ENCODE measurements at places on chromosomes 13 and 19. TPM values are rescaled to one million over a fixed set of nuclear protein-coding genes. Genes with fewer than 3 reads are reported as not detected.

The ZNF443 gene
- 1.2 TPM for total RNA-seq

GRCh38 chr13:99367106-99367616 lies 60.0 kb upstream of the GPR183 start:
- no peaks in the 10 kb centered on the region for H3K4me1 ChIP-seq
- no peak for DNase-seq
- H3K27me3 ChIP-seq: no peaks in the 10 kb centered on the region
- no peak overlapping the region for H3K4me3 ChIP-seq
- H3K27ac ChIP-seq: no peak overlapping the region

DNA sequence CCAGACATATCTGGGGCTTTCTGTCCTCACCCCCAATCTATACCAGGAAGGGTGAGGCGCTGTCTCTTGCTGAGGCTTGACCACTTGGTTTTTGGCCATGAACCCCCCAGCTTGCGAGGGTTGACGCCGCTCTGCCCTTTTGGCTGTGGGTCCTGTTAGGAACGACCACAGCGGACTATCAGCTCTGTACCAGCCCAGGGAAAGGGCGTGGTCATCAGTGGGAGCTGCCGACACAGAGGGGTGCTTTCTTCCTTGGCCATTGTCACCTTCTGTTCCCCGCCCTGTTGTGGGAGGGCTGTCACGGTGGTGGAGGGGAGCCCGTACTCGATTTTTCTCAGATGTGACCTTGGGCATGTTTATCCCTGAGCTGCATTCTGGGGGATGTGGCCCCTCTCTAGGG lies 5.7 kb downstream of the DCAF15 start:
- DNase-seq: no peak
- peaks cover 8% of the 10 kb centered on the region for H3K36me3 ChIP-seq
- peaks cover 8% of the 10 kb centered on the region for H3K4me1 ChIP-seq
- H3K27me3 ChIP-seq: no peaks in the 10 kb centered on the region
- H3K4me3 ChIP-seq: no peak overlapping the region
- H3K27ac ChIP-seq: no peak overlapping the region

DNA sequence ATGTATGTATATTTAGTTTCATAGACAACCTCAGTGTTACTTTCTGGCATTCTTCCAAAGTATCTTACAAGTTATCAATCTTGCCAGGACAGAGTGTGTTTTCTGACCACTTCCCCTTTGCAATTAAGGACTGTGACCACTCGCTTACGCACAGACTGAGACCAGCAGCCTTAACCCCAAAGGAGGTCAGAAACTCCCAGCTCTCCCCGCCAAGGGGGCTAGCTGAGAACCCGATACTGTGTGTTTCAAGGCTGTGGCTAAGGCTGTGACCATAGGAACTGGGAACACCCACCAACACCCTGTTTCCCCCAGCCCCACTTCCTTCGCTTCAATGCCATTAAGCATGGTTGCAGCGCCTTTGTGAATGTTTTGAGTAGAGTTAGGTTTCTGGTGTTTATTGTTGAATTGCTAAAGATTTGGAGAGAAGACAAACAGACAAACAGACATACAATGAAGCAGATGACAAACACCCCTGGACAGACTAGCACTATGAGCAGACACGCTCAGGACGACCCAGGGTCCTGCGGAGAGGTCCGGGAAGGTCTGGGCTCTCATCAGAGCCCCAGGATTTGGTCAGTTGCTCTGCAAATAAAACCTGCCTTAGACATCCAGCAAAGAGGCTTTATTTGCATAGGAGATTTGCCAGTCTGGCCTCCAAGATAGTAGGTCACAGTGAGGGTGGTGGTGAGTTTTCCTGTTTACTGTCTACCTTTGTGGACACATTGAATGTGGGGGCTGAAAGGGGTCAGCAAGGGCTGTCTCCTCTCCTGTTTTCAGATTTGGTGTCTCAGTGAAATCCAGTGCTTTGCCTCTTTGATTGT lies 25.0 kb upstream of the TNFSF11 start:
- no peak overlapping the region for H3K27ac ChIP-seq
- H3K27me3 ChIP-seq: no peaks in the 10 kb centered on the region
- no peak for DNase-seq
- H3K36me3 ChIP-seq: no peaks in the 10 kb centered on the region
- H3K4me1 ChIP-seq: peaks cover 6% of the 10 kb centered on the region

- DNase-seq: no peak
- H3K36me3 ChIP-seq: no peaks in the 10 kb centered on the region
- H3K27ac ChIP-seq: no peak overlapping the region
- no peaks in the 10 kb centered on the region for H3K4me1 ChIP-seq
- no peaks in the 10 kb centered on the region for H3K27me3 ChIP-seq
- H3K4me3 ChIP-seq: no peak overlapping the region
These were observed 11.2 kb upstream of the PTOV1 start for GRCh38 chr19:49839713-49840112.

DNA sequence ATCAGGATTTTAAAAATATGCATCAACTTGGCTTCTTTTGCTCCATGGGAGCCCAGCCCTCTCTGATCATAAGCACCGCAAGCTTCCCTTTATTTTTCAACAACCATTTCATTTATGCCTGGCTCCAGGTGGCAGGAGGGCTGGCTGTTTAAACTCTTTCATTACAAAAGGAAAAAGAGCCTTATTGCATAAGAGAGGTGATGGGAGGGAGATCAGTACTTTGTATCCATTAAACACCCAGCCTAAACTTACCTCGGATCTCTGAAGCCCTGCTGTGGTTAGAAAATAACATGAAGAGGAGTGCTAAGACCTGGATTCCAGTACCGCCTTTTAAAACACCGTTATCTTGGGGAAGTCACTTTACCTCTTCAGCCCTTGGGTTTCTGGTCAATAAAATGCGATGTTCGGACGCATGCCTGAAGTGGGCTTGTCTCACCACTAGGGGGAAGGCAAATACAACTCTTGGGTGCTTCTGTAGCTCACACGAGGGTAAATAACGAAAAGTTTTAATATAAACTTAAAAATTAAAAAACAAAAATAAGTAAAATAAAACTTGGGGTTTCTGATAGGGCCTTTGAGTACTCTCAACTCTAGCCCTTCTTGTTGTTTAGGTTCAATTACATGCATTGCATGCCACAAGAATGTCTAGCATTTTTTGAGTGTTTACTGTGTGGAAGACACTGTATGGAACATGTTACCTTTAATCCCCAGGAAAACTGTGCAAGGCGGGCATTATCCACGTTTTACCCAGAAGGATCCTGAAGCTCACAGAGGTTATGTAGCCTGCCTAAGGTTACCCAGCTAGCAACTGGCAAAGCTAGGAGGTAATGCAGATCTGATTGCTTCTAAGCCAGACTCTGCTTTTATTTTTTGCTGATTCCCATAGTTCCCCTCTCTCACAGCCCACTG lies 240.3 kb downstream of the LMO7 start:
- H3K27ac ChIP-seq: no peak overlapping the region
- no peaks in the 10 kb centered on the region for H3K27me3 ChIP-seq
- no peak overlapping the region for H3K4me3 ChIP-seq
- H3K36me3 ChIP-seq: no peaks in the 10 kb centered on the region
